ENCODE measurements at places on chromosomes 2 and 18.
A peak's percentile ranks its signal among the peaks of the same experiment; 100 is the strongest.

- DNase-seq: peak; percentile 38
Observed at GRCh38 chr2:24400207-24400907, 40.0 kb upstream of the ITSN2 start.

DNA sequence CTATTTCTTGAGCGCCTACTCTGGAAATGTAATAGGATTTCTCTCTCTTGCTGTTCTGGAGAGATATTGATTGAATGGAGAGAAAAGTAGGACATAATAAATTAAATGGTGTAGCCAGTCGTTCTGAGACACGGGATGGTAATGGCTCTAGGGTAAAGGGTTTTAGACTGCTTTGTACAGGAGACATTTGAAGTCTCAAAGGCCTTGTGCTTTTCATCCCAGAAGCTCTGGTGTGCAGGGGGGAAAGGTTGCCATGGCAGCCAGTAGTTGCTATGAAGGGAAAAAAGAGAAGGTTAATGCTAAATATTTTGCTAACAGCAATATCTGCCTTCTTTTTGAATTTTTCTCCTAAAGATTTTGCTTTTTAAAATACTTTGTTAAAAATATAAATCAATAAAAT lies 359.3 kb downstream of the RIT2 start:
- DNase-seq: peak; percentile 6

DNA sequence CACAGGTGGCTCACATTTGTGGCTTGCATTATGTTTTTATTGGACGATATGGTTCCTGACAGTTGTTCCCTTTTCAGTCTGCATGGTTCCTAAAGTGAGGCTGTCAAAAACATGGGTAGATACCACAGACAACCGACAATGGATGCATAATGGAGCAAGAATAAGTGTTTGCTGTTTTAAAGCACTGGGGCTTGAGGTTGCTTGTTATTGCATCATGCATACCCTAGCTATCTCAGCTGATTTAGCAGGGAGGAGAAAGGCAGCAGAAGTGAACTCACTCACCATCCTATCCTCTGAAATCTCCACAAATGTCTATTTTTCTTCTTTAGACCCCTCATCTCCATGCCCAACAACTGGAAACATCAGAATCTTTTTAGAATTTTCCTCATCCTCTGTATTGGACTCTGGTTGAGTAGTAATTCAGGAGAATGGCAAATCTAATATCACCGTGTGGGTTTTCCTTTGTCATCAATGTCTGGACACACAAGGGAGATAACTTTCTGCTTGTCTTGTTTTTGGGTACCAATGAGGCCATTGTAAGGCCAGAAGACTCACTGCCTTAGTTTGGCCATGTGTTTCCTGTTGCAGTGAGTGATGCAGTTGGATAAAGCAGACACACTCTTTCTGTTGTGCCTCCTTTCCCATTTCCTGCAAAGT lies 46.7 kb downstream of the FBXO48 start:
- no peak for DNase-seq

DNA sequence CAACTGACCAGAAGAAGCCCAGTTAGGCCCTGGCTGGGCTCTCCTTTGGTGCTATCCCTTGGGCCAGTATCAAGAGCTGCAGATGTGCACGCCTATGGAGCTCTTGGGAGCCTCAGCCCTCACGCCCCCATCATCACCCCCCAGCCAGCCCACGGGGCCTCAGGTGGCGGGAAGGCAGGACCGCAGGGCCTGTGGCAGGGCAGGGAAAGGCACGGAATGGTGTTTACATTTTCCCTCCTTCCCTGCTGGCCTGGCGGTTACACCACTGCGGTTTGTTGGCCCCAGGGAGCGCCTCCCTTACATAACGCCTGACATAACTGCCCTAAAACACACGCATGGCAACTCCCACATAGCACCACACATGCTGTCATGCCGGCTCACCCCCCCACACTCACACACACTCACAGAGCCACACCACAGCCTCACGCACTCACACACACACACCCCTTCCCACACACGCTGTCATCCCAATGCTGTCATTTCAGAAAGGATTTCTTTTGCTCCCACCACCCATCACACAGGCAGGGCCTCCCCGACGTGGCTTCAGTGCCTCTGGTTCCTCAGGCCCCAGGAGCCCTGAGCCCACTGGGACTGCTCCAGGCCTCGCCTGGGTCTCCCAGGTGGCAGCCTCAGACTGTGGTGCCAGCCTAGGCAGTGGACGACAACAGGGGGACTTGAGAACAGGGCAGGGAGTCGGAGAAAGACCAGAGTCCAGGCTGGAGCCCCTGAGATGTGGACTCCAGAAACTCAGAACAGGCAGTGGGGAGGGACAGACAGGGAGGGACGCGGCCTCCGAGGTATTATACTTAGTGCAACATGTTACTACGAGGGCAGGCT lies 15.7 kb downstream of the ZFP36L2 start:
- peak; percentile 61 for DNase-seq

GRCh38 chr2:44388877-44389276 lies 27.1 kb downstream of the CAMKMT start:
- no peak for DNase-seq

- DNase-seq: no peak
Observed at GRCh38 chr2:98875081-98875728, 60.8 kb downstream of the CRACDL start.

DNA sequence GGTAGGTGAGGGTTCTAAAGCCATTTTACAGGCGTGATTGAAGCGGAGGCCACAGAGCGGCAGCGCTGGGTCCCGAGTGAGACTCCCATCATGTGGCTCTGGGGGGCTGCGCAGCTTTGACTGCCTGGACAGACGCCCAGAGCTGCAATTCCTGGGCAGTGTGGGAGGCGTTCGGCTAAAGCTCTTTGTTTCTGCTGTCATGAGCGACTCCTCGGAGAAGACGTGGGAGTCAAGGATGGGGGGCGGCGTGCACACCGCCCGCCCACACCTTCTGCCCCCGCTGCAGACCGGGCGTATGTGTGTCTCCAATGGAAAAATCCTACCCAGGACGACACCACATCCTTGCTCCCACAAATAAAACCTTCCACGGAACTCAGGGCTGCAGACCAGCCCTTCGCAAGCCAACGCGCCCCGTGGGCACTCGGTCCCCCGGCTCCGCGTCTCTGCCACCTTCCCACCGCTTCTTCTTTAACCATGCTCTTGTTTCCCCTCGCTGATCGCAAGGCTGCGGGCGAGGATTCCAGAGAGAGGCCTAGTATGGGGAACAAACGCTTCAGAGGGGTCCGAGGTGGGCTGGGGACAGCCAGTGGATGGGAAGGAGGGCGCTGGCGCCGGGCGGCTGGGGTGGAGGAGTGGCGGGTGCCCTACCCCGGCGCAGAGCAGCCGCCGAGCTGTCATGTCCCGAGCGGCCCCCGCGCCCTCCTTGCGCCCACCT lies 680 bp upstream of the LBH start:
- DNase-seq: no peak

GRCh38 chr2:61173116-61173515 lies 11.1 kb downstream of the C2orf74 start:
- no peak for DNase-seq

DNA sequence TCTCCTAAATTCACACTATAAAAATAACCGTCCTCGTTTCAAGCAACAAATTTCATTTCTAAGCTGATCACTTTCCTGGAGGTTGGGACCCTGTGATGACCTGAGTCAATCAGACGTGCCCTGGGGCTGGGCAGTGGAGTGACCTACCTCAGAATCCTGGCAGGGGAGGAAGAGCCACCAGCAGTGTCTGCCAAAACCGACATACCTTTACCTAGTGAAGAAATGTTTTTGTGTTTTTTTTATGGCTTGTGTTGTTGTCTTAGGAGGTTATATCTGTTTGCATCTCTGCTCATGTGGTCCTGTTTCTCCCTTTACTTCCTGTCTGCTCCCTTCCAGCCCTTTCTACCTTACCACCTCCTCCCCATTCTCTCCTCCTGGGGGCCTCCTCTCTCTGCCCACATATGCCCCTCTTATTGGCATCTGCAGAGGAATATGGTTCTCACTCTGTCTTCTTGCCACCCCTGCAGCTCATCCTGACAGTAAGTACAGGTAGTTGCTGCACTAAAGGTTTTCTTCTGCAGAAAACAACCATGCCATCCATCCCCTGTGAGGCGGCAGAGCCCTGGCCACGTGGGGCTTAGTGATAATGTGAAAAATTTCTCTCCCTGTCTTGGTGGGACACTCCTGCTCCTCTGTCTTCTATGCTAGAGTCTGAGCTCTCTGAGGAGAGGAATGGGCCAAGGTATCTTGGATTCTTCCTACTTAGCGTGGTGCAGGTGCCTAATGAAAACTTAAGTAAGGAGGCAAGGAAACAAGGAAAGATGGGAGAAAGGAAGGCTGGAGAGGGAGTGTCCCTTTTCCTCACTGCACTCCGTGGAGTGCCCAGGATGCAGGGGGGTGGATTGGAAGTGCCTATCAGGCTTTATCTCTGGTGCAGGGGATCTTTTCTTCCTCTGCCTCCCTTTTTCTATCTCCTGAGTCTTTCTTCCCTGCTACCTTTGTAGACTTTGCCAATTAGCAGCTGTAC lies 15.4 kb downstream of the ACOXL start:
- DNase-seq: no peak

- no peak for DNase-seq
Observed at GRCh38 chr2:55901941-55902340, 21.6 kb downstream of the EFEMP1 start.

- no peak for DNase-seq
Observed at GRCh38 chr2:128978212-128978611, 659.5 kb upstream of the HS6ST1 start.

DNA sequence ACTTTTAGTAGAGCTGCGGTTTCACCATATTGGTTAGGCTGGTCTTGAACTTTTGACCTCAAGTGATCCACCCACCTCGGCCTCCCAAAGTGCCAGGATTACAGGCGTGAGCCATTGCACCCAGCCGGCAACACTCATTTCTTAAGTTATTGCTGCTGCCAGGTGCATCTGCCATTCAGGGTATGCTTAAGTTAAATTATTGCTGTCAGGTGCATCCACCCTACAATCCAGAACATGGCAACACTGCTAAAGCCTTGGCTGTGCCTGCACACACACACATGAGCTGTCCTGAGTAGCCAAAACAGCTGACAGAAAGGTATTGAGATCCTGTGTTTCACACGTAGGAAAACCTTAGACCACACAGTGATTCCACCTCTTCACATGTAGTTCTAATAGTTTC lies 148.2 kb downstream of the FAM161A start:
- DNase-seq: no peak

DNA sequence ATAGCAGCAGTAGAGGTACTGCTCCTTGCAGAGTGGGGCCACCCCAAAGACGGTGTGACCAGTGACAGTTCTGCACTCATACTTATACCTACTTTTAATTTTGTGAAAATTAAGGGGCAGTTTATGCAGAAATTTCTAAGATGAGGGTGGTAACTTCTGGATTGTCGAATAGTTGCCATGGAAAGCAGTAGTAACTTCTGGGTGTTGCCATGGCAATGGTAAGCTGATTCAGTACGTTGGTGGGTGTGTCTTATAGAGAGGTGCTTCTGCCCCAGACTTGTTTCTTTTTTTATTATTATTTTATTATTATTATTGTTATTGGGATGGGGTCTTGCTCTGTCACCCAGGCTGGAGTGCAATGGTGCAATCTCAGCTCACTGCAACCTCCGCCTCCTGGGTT lies 82.8 kb upstream of the L3MBTL4 start:
- DNase-seq: peak; percentile 15

GRCh38 chr2:70523996-70524965 lies 29.3 kb downstream of the TGFA start:
- DNase-seq: no peak

DNA sequence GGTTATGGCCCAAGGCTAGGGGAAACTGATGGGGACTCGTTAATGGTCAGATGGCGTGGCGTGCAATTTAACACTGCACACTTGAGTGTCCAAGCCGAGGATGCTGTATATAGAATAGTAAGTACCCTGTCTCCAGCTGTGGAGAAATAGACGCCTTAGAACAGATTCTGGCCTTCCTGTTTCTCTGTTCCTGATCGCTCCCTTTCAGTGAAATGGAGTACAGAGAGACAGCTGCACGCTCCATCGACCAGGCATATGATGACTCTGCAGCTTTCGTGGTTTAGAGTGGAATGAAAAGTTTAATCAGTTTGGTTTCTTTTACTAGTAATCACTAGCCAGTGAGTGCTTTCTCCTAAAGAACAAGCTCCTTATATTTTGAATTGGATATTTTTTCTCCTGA lies 213.4 kb downstream of the NEDD4L start:
- DNase-seq: peak; percentile 40

- peak; percentile 63 for DNase-seq
Observed at GRCh38 chr18:68660354-68661183, 54.3 kb downstream of the TMX3 start.

DNA sequence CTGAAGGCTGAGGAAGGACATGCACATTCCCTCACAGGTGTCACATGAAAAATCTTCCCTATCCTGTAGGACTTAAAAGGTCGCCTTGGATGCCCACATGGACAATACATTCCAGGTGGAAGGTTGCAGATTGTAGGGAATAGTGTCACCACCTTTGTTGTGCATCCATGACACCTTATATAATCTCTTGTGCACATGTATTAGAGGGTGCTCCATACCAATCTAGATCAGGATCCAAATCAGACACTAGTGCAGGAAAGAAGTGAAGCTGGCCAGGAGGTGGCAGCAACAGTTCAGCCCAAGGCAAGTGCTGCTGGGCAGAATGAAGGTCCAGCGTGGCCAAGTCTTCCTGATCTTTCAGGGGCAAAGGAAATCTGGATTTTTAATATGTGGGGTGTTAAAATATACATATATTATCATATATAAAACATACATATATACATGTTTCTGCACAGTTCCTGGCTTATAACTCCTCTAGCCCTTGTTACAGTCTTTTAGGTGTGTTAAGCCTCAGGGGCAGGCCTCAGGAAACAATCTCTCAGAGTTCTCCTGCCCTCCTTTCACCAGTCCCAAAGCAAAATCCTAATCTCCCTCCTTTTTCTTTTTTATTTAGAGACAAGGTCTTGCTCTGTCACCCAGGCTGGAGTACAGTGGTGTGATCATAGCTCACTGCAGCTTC lies 16.6 kb downstream of the NIF3L1 start:
- DNase-seq: peak; percentile 88

- no peak for DNase-seq
Observed at GRCh38 chr2:82233806-82234205, 1929.3 kb upstream of the LRRTM1 start.

DNA sequence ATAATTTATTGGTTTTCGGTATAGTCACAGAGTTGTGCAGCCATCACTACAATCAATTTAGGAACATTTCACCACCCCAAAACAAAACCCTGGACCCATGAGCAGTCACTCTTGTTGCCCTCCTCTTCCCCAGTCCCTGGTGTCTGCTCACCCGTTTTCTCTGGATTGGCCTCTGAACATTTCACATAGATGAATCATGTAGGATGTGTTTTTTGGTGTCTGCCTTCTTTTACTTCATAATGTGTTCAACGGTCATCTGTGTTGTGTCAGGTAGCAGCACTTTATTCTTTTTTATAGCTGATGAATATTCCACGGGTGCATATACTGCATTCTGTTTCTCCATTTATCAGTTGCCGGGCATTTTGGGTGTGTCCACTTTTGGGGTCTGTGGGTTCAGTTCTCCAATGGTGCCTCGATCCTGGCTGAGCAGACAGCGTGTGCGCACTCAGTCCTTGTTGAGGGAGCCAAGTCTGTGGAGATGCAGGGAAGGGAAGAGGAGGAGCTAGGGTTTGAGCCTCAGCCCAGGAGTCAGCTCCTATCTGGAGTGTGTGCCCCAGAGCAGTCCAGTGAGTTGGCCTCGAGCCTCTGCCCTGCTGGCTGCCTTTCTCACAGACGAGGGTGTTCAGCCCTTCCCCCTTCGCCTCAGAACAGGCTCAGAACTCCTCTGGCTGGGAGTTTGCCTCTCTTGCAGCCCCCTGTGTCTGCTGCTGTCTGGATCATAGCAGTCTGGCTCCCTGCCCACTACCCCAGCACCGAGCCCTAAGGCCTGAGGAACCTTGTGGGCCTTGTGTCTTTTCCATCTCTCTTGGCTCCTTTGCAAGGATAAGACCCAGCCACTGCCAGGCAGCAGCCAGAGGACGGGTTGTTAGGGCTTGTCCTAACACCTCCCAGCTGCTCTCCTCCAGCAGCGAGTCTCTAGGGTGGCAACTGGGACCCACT lies 18.0 kb downstream of the C2orf74 start:
- DNase-seq: peak; percentile 69

All from Ammon's horn (tissue), 1 donor.